Stimulated activated CD8-positive, alpha-beta memory T cell treated with anti-CD3 and anti-CD28 coated beads, Interleukin-4, amount 100 ng/mL, for 24 hours (primary cell): ENCODE measurements at places on chromosomes 6 and 20.

- no peak for DNase-seq
Observed at GRCh38 chr6:52640916-52641315, 30.0 kb upstream of the TMEM14A start.

- DNase-seq: no peak
Observed at GRCh38 chr6:145380186-145380585, 355.1 kb downstream of the EPM2A start.

GRCh38 chr6:46730921-46731461 is 4.2 kb downstream of the PLA2G7 start:
- no peak for DNase-seq

GRCh38 chr6:89400050-89400449 is 12.0 kb downstream of the RRAGD start:
- DNase-seq: no peak

DNA sequence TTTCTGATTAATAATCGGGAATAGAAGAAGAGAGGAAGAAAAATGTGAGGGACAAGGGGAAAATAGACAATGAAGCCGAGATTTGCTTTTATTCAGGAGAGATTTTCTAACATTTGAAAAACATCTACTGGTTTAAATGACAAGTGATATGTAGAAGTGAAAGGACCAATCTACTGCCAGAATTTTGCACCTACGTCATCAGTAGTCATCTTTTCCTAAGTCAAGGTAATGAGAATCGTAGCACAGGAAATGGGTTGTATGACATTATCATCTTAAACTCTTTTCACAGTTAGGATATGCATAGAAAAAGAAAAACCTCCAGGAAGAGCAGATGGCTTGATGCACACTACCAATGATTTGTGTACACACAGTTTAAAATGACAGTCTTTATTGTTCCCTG is 45.3 kb upstream of the RAB32 start:
- DNase-seq: no peak

DNA sequence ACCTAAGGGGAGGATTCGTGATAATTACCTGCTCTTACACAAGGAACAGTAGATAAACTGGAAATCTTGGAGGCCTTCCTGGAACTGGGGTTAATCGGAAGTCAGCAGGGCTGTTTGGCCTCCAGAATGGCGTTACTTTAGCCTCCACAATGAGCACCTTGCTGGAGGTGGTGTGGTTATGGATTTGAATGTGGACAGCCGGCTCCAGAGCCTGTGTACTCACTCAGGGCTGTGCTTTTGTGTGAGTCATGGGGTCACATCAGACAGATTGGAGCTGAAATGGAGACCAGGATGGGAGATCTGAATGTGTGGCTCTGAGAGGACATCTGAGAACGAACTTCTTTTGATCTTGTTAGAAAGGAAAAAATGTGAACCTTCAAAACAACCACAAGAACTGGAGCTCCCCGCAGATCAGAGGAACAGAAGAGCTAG is 30.4 kb downstream of the IGF2R start:
- no peak for DNase-seq

- no peak for DNase-seq
Observed at GRCh38 chr20:44053046-44053445, 133.9 kb downstream of the JPH2 start.

DNA sequence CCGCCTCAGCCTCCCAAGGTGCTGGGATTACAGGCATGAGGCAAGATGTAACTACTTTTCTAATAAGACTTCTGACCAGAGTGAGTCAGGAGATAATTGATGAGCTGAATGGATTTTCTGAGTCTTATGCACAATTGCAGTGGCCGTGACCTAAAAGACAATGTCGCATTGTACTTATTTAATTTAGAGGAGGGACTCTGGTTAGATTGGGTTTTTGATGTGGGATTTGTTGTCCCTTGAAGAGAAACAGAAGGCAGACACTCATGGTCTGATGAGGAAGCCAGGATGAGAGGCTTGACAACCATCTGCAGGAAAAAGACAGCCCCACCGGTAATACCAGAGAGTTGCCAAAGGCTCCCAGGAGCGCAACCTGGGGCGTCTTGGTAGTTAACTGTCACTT is 68.0 kb downstream of the ISM1 start:
- no peak for DNase-seq

GRCh38 chr6:56259234-56260077 is 12.1 kb upstream of the COL21A1 start:
- no peak for DNase-seq

DNA sequence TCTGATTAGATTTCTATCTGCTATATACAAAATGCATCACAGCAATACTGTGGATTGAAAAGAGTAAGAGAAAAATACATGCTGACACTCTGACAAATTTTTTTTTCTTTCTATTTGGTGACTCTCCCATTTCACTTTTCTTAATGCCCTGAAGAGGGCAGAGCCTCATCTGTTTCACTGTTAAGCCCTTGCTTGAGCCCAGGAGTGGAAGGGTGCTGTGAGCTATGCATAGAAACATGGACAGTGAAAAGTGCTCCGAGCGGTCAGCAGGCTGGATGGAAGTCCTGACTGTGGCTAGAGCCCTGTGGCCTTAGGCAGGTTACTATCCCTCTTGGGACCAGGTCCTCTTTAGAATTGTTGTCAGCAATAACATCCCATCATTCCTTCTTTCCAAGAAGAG is 17.4 kb upstream of the CSE1L start:
- DNase-seq: no peak

- DNase-seq: no peak
Observed at GRCh38 chr6:159854959-159855358, 35.8 kb upstream of the MAS1 start.

DNA sequence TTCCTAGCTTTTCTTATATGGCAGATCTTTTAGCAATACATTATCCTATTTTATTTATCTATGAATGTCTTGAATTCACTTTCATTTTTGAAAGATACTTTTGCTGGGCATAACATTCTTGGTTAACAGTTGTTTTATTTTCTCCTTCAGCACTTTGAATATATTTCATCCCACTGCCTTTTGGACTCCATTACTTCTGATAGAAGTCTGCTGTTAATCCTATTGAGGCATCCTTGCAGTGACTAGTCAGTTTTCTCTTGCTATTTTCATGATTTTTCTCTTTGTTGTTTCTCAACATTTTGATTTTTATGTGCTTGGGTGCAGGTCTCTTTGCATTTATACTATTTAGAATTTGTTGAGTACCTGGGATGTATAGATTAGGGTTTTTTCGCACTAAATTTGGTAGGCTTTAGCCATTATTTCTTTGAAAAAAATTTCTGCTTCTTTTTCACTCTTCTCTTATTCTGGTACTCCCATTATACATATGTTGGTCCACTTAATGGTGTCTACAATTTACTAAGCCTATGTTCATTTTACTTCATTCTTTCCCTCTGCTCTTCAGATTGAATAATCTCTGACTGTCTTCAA is 53.2 kb downstream of the PHACTR3 start:
- DNase-seq: no peak

DNA sequence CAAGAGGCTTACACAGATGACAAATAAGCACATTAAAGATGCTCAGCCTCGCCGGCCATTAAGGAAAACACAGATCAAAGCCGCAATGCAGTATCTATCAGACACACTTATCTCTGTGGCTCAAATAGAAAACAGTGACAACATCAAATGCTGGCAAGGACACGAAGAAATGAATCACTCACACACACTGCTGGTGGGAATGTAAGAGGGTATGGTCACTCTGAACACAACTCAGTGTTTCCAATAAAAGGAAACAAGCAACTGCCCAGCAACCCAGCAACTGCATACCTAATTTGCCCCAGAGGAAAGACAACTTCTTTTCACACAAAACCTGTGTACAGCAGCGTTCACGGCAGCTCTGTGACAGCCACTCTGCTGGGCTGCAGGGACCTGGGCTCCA is 155.8 kb downstream of the WDR27 start:
- no peak for DNase-seq

- DNase-seq: no peak
Observed at GRCh38 chr6:32689531-32690501, 23.4 kb upstream of the HLA-DQB1 start.

GRCh38 chr20:50345712-50346373 is 155.2 kb downstream of the CEBPB start:
- DNase-seq: no peak

GRCh38 chr6:81214414-81215091 is 537.9 kb downstream of the TENT5A start:
- DNase-seq: no peak

DNA sequence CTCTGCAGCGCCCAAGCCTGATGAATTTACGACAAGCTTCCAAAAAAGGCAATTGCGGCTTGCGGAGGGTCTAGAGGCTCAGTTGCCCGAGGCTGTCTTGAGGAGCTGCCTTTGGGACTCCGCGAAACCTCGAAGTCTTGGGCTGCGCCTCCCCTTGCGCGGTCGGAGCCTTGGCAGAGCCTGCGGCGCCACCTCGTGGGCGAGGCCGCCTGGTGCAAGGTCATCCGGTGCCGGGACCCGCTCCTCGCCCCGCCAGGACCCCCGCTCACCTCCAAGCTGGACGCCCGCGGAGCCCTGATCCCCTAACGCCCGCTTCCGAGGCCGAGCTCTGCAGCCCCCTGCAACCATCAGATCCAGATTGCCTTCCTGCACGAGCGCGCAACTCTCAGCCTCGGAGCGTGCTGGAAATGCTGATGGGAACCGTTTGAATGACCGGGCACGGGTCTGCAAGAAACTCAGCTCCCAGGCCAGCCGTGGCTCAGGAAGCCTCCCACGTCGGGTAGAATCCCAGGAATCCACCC is 14.9 kb upstream of the FAM210B start:
- DNase-seq: peak; percentile 19

GRCh38 chr6:13076575-13076974 is 251.8 kb downstream of the TBC1D7 start:
- DNase-seq: no peak

- DNase-seq: no peak
Observed at GRCh38 chr6:131073577-131073976, 10.5 kb upstream of the EPB41L2 start.

DNA sequence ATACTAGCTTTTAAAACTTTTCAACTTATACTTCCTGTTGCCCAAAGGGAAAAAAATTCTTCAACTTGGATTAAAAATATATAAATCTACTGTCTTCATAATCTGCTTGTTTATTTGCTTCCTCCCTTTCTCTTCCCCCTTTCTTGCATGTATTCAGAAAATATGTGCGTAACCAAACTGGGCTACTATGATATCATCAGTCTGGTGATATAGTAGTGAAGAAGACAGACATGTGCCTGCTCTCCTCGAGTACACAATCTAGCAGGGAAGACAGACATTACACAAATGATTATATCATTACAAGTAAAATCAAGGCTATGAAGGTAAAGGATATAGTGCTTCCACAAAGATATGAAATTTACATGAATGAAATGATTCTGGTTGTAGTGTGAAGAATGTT is 31.0 kb downstream of the IBTK start:
- no peak for DNase-seq

GRCh38 chr6:152380351-152380767 is 256.8 kb downstream of the SYNE1 start:
- DNase-seq: no peak

- DNase-seq: no peak
Observed at GRCh38 chr6:15017261-15017660, 228.6 kb upstream of the JARID2 start.

GRCh38 chr6:47093169-47093568 is 51.0 kb upstream of the ADGRF1 start:
- DNase-seq: no peak

DNA sequence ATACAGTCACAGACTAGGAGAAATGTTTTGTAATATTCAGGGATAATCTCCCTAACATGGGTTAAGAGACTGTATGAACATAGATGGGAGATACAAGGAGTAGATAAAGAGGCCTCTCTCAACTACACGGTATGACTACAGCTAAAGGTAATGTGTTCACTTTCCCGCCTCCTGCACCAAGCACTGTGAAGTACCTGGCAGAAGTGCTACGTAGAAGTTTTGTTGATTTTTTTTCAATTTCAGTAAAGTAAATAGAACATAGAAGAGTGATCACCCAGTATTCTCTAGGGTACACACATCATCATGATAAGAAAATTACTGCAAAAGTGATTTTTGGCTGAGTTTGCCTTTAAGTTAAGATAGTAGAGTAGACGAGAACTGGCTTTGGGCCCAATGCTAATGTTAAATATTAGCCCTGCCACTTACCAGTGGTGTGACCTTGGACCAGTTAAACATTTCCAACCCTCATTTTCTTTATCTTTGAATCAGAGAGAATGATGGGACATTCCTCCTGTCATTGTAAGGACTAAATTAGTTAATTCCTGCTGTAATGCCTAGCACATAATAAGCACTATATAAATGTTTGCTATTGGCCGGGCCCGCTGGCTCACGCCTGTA is 183.6 kb downstream of the COL9A1 start:
- DNase-seq: no peak

DNA sequence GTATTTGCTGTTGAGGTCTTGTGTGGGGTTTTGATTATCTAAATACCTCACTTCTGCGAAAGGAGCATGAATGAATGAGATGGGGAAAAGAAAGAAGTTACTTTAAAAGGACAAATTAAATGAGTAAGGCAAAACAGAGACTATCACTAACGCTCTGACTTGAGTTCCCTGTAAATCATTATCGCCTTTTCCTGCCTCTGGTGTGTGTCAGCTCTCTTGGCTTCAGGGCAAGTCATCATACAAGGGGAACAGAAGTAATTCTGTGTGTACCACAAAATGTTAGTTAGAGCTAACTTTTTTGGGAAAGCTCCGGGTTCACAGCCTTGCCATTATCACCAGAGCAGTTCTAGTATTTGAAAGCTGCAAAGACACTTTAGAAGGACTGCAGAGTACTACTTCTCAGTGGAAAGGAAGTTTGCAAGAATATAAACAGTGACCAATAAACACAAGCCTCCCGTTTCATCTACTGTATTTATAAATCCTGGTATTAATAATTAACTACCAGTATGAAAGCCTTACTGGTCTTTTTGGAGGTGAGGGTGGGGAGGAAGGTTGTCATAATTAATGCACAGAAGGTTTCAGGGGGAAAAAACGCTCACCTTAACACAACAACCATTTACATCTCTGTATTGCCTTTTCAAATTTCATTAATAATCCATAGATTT is 1.2 kb downstream of the DZANK1 start:
- DNase-seq: no peak

DNA sequence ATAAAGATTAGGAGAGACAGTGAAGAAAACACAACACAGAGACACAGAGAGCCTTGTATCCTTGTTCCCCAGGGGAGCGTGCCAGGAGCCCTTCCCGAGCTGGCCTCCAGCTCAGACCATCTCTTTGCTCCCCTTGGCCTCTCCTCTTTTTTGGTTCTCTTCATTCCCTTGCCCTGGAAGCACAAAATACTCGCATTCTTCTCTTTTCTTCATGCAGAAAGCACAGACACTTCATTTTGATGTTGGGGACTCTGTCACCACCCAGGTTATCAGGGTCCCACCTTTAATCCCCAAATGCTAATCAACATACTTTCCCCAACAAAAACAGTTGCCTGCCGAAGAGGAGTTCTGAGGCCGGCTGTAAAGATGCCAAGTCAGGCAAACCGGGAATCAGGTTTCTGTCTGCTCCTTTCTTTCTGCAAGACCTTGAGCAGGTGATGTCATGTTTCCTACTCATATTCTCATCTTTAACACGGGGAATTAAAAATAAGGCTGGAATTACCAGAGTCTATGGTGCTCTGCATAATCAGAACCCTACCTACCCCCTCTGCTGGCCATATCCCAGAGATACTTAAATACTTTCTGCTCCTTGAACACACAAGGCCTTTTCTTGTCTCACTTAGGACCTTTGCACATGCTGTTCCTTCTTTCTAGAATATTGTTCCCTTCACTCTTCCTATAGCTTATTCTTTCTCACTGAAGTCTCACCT is 21.7 kb downstream of the TGM6 start:
- DNase-seq: no peak
